LHCN-M2 (cell line): ENCODE measurements at places on chromosomes 2 and 18.

GRCh38 chr2:176171351-176172006 is 14.4 kb downstream of the HOXD3 start:
- no peak for DNase-seq

DNA sequence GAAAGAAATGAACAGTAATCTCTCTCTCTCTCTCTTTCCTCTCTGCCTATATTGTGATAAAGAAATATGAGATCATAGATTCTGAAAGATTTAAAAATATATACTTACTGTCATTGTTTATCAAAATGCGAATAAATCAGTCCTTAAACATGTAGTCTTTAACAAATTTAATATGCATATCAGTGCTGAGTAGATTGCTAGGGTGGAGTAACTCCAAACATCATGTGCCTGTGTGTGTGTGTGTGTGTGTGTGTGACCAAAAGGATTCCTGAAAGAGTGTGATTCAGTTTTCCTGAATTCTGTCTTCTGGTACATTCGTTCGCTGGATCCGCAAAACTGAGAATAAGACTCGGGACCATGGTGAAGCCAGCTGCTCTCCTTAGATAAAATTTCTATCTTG is 24.0 kb upstream of the DSEL start:
- DNase-seq = peak; percentile 7

- DNase-seq = no peak
These were observed 36.5 kb downstream of the BCL2L11 start for GRCh38 chr2:111157071-111157661.

- DNase-seq = no peak
These were observed 7.7 kb downstream of the SP3 start for GRCh38 chr2:173957517-173957916.

DNA sequence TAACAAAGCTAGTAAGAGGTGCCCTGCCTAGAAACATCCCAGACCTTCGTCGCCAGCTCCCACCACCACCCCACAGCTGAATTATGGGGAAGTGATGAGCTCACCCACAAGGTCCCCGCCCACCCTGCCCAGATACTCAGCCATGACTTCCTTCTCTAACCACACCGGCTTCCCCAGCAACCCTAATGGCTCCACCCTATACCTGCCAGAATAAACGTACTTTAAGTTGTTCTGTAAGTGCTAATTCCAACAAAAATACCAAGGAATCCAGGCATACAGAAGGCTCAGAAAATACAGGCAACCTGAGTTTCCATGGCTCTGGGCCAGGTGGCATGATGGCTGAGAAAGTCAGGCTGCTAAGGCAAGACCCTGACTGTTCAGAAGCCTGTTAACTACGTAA is 39.1 kb downstream of the TMEM163 start:
- DNase-seq = no peak

GRCh38 chr18:79756143-79756500 is 41.6 kb upstream of the KCNG2 start:
- DNase-seq = no peak

- DNase-seq = no peak
These were observed 143.2 kb upstream of the CCDC68 start for GRCh38 chr18:55102501-55102900.

GRCh38 chr18:7317804-7318231 is 86.9 kb downstream of the LRRC30 start:
- no peak for DNase-seq

- no peak for DNase-seq
These were observed 66.9 kb upstream of the MAP3K20 start for GRCh38 chr2:173008786-173009185.

- no peak for DNase-seq
These were observed 49.1 kb upstream of the CTAGE1 start for GRCh38 chr18:22466608-22467395.

- DNase-seq = peak; percentile 58
These were observed 90.3 kb downstream of the RPRM start for GRCh38 chr2:153388246-153388645.

- no peak for DNase-seq
These were observed 172.9 kb upstream of the SETBP1 start for GRCh38 chr18:44507729-44508325.

GRCh38 chr18:62925031-62925688 is 209.8 kb downstream of the PHLPP1 start:
- DNase-seq = peak; percentile 90

GRCh38 chr2:233976690-233977294 is 59.6 kb downstream of the TRPM8 start:
- DNase-seq = peak; percentile 79

DNA sequence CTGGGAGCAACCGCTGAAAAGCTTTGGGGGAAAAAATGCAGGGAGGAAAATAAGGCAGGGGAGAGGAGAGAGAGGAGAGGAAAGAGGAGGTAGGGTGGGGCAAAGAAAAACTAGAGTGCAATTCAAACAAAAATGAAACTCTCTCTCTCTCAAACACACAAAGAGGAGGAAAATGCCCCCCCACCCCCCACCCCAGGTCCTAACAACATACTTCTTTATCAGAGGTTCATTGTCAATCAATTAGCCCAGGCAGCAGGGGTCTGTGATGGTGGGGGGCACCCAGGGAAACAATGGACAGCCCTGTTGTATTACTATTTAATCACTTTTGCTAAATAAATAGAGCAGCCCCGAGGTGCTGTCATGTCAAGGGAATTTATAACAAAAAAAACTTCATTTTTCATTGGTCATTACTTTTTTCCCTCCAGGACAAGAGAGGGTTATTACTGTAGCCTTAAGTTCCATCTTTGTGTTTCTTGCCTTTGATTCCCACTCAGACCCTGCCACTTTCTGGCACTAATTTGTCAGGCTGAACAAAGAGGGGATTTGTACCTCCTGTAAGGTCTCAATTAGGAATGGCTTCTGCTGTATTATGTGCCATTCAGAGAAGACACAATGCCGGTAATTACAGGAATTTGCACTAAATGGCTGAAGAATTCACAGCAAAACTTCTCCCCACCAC is 55.0 kb downstream of the PLEKHM3 start:
- no peak for DNase-seq

- DNase-seq = no peak
These were observed 52.0 kb downstream of the TNP1 start for GRCh38 chr2:216807857-216808272.

GRCh38 chr2:205952282-205952681 is 133.7 kb downstream of the INO80D start:
- DNase-seq = no peak

GRCh38 chr2:67091681-67092080 is 305.5 kb upstream of the ETAA1 start:
- DNase-seq = no peak

DNA sequence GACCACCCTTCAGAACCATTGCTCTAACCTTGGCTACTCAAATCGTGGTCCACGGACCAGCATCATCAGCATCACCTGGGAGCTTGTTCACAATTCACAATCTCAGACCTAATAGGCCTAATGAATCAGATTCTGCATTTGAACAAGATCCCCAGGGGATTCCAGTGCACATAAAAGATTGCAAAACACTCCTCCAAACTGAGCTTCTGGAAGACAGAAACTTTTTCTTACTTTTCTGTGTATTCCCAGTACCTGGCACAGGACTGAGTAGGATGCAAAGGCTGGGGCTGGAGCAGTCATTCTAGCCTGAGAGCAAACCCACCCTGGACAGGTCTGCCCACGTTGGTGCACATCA is 115.1 kb upstream of the COPS8 start:
- peak; percentile 7 for DNase-seq
